ENCODE measurements at places on chromosomes 12 and 14.

GRCh38 chr14:50311337-50311971, 575 bp downstream of the L2HGDH start:
- DNase-seq = no peak

GRCh38 chr12:5390174-5390799, 41.6 kb upstream of the NTF3 start:
- no peak for DNase-seq

DNA sequence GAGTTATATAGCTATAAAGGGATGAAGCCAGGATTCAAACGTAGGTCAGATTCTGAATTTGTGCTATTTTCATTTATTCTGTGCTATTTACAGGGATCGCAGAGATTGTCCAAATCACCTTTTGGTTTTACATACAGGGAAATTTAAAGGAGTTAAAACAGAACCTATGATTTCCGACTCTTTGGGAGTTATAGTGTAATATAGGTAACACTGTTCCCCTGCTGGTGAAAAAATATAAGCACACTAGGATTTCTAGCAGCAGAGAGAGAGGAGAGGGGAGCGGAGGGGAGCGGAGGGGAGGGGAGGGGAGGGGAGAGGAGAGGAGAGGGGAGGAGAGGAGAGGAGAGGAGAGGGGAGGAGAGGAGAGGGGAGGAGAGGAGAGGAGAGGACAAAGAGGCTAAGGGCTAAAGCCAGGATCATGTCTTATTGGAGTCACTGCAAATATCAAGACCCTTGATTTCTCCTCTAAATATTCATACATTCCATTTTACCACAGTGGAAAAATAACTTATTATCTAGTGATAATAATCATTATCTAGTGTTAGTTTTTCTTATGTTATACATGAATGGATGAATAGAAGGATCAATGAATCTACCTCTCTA, 46.2 kb upstream of the KCNH5 start:
- DNase-seq = no peak

DNA sequence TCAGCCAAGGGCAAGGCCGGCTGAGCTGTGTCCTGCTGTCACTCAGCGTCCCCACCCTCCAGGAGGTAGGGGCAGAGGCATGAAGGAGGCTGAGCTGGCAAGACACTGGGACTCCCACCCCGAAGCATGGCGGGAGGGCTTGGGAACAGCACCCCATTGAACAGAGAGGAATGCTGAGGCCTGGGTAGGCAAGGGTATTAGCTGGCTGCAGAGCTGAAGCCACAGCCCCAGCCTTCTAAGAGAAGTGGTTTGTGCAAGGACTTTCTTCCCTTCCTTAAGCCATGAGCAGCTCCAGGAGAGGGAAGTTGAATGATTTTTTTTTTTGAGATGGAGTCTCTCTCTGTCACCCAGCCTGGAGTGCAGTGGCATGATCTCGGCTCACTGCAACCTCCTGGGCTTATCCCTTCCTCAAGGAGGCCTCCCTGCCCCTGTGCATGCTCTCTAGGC, 6.6 kb upstream of the CFAP73 start:
- no peak for DNase-seq

GRCh38 chr12:111816065-111816615, 25.9 kb upstream of the MAPKAPK5 start:
- DNase-seq = no peak

Data from T1000 (cell line).